Effector CD8-positive, alpha-beta T cell (primary cell): ENCODE measurements at places on chromosomes 12 and 14.

DNA sequence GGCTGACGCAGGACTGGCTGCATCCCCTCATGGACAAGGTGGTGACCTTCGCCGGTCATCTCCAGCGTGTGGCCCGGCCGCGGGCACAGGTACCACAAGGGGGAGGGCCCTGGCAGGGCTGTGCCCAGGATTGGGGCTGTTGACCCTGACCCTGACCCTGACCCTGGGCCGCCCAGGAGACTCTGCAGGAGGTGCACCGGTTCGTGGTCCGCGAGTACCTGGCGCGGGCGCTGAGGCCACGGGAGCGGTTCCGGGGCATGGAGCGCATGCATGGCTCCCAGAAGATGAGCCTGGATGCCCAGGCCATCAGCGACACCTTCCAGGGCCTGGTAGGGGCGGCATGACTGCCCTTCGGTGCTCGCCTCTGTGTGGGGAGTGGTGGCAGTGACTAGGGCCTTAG lies 12.9 kb downstream of the EXOC3L4 start:
- DNase-seq = no peak

DNA sequence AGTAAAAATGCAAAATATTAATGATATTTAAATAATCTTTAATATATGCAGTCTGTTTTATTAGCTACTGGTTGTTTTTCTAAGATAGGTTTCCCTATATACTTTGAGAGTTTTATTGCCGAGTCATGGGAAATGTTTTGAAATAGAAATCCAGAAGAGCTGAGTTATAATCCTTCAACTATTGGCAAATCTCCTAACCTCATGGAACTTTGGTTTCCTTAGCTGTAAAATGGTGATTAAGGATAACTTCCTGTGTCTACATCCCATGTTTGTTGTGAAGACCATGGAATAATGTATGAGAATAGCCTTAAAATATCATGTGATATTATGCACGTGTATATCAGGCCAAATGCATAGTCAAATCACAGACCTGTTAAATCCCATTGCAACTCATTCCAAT lies 51.0 kb downstream of the UNC79 start:
- no peak for DNase-seq

DNA sequence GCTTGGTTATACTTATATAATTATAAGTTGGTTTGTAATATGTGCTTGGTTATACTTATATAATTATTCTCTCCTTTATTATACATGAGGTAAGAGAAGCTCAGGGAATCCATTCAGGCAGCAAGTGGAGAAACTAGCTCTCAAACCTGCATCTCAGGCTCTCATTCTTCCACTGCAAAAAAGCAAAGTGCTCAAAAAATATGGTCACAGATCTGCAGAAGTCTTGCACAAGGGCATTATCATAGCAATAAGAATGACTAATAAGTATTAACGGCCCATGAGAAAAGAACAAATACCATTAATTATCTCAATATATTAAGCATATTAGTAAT lies 476 bp upstream of the TRAFD1 start:
- DNase-seq = no peak

DNA sequence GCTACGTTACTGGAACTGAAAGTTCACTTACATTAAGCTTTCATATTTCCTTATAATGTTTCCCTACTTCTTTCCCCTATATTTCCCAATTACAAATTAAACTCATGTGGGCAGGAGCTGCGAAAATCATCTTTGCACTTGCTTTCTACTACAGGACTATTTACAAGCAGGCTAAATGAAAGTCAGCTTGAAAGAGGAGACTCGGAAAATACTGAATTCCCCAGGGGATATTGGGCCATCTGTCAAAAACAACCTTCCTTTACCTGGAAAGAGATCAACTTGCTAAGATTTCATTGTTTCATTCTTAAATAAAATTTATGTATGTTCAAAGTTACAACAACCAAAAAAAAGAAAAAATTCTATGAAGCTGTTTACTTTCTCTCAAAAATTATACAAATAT lies 92.8 kb upstream of the BBS10 start:
- no peak for DNase-seq

GRCh38 chr12:106766393-106766826 lies 8.1 kb upstream of the RIC8B start:
- no peak for DNase-seq

- no peak for DNase-seq
These were observed 2.5 kb downstream of the CAPS2 start for GRCh38 chr12:75327642-75328041.

DNA sequence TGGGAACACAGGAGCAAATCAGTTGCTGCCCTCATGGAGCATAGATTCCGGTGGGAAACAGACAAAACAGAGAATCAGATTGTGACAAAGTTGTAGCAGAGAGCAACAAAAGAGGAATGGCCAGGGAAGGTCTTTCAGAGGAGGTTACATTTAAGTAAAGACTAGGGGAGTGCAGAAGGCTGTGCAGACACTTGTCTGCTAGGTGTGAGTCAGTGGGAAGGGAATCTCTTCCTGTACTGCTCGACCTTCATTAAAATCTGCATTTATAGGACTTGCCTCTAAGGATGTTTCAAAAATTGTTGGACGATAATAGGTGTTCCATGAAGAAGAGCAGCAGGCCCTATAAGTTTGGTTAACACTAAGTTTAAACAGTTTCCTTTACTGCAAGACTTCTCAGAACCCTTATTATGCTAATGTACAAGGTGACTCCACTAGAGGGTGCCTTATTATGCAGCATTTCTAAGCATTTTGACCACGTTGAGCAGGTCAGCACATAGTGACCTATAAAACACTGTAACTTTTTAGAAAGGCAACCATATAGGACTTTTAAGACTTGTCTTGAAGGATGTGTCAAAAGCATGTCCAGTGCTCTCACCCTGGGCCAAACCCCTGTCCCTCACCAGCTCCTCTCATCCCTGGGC lies 91.8 kb upstream of the RIC8B start:
- no peak for DNase-seq

DNA sequence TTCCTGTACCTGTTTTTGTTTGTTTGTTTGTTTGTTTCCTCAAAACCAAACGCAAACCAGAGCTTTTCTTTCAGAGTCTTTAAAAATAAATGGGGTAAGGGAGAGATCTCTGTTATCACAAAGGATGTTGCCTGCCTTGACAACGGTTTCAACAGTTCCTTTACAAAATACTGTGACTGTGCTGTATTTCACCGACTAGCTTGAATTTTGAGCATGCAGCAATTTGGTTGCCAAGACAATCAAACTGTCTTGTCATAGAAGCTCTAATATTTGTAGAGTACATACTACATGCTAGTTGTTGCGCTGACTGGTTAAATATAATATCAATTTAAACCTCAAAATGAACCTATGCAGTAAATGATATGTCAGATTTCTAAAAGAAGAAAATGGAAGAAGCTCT lies 22.4 kb upstream of the TCP11L2 start:
- DNase-seq = no peak

GRCh38 chr12:113766131-113766878 lies 199.8 kb downstream of the RBM19 start:
- DNase-seq = no peak

GRCh38 chr14:94310248-94310647 lies 12.9 kb downstream of the SERPINA6 start:
- DNase-seq = no peak
